HFFc6 (cell line): ENCODE measurements at places on chromosomes 16 and 17.
A peak's percentile ranks its signal among the peaks of the same experiment; 100 is the strongest.

- DNase-seq, result peak; percentile 9
Observed at GRCh38 chr16:86519649-86520316, 9.5 kb downstream of the FOXF1 start.

GRCh38 chr16:30921748-30922419, 1.5 kb upstream of the FBXL19 start:
- peak; percentile 88 for DNase-seq

DNA sequence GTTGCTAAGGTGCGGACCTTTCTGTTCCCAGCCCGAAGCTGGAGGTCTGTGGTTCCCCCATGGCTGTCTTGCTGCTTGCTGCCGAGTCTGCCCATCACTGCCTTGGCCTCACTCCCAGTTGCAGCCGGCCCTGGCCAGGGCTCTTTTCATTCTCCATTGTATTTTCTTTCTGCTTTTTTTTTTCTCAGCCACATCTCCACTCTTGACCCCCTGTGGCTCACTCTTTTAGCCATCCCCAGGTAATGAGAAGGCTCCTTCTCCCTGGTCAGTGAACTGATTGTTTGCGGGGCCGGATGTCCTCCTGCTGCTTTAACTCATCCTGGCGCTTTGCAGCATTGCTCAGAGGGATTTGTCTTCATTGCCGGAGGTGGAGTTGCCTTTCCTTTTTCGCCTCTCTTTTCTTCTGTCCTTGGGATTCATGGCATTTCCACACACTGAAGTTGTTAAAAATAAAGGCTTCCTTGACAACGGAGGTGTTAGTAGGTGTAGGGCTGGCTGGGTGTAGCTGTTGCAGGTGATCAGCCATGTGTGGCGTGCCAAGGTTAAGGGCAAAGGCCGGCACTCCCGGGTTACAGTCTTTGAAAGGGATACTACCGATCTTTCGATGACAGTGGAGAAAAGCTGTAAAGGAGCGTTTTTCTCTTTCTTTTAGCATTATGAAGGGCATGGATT, 34.1 kb downstream of the MAP2K6 start:
- DNase-seq, result no peak

GRCh38 chr16:3004319-3004718, 8.4 kb upstream of the CLDN9 start:
- no peak for DNase-seq

- no peak for DNase-seq
Observed at GRCh38 chr16:87856791-87857228, 12.5 kb downstream of the SLC7A5 start.

GRCh38 chr17:37405955-37406634, 541 bp downstream of the ACACA start:
- peak; percentile 4 for DNase-seq

GRCh38 chr16:53755026-53755910, 51.3 kb downstream of the FTO start:
- no peak for DNase-seq

DNA sequence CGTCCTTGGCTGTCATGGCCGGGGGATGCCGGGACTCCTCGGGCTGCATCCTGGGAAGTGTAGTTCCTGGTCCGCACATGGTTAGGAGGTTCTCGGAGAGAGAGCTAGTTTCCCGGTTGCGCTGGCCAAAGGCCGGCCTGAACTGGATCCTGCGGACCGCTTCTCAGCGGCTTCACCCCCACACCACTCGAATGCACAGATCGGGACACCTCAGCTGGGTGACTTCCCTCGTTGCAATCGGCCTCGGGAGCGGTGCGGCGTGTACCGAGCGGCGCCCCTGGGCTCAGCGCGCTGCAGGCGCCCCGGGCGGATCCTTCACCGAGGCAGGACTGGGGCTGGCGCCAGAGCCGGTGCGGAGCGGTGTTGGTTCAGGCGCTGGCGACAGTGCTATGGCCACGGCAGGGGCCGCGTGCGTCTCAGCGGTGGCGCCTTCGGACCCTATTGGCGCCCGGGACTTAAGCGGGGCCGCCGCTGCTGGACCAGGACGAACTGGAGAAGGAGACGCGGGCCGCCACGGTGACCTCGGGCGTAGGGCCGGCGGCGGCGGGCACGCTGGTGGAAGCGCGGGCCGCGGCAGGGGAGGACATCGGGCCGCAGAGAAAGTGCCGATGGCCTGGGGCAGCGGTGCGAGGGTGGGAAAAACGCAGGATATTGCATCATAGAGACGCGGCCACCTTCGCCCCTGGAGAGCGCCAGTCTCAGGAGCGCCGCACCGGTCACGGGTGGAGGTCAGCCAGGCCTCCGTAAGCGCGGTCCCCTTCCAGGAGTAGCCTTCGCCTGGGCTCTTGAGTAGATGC, 11.4 kb downstream of the ZNF629 start:
- DNase-seq, result peak; percentile 83

- DNase-seq, result peak; percentile 96
Observed at GRCh38 chr16:16021988-16022682, 72.7 kb downstream of the ABCC1 start.

GRCh38 chr17:41329279-41329948, 13.9 kb upstream of the KRTAP17-1 start:
- DNase-seq, result peak; percentile 63

- no peak for DNase-seq
Observed at GRCh38 chr16:79943736-79944135, 343.2 kb upstream of the MAF start.

DNA sequence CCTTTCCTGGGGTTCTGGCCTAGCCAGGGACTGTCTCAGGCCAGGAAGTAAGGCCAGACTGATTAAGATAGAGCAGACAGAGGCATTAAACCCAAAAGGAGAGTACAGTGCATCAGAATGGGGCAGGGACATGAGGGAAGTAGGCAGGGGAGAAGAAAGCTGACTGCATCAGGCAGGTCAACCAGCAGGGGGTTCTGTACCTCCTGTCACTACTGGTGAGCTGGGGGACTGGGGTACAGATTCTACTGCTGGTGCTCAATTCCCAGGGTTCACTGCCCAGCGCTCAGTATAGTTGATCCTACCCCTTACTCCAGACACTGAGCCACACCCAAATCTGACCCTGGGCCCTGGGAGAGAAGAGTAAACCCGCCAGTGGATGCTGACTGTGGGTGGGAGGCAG, 12.9 kb upstream of the MTMR4 start:
- DNase-seq, result no peak

DNA sequence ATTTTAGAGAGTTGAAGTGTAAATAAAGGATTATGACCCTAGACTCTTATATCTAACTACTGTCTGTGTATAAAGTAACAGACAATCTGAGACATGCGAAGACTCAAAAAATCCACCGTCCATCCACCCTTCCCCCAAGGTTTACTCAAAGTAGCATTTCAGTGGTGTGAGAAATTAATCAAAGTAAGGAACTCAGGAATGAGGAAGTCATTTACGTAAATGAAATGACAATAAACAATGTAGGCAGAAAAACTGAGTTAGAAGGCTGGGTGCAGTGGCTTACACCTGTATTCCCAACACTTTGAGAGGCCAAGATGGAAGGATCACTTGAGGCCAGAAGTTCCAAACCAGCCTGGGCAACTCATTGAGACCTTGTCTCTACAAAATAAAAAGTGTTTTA, 19.8 kb upstream of the NTN1 start:
- DNase-seq, result no peak

- DNase-seq, result peak; percentile 87
Observed at GRCh38 chr16:70576431-70577255, 53.0 kb downstream of the SF3B3 start.

GRCh38 chr17:78697554-78698343, 84.3 kb downstream of the CYTH1 start:
- peak; percentile 16 for DNase-seq
